NCI-H1436 (cell line): ENCODE measurements at places on chromosomes 6 and 20.
A peak's percentile ranks its signal among the peaks of the same experiment; 100 is the strongest.

DNA sequence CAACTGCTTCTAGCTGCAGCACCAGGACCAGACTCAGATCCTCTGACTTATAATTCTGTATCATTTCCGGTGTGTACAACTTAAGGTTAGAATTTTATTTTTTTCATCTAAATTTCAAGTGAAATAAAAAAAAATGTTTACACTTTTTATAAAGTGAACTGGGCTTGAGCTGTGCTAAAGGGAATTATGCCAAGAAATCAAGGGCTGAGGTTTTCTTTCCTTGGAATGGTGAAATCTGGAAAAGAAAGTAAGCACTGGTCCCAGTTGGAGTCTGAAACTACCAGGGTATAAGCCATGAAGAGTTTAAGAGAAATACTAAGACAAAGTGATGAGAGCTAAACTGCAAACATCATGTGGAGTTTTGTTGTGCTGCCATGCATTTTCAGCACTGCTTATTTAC lies 21.7 kb upstream of the FYN start:
- no peak for DNase-seq

- DNase-seq = no peak
Observed at GRCh38 chr20:52777171-52777570, 195.0 kb upstream of the TSHZ2 start.

DNA sequence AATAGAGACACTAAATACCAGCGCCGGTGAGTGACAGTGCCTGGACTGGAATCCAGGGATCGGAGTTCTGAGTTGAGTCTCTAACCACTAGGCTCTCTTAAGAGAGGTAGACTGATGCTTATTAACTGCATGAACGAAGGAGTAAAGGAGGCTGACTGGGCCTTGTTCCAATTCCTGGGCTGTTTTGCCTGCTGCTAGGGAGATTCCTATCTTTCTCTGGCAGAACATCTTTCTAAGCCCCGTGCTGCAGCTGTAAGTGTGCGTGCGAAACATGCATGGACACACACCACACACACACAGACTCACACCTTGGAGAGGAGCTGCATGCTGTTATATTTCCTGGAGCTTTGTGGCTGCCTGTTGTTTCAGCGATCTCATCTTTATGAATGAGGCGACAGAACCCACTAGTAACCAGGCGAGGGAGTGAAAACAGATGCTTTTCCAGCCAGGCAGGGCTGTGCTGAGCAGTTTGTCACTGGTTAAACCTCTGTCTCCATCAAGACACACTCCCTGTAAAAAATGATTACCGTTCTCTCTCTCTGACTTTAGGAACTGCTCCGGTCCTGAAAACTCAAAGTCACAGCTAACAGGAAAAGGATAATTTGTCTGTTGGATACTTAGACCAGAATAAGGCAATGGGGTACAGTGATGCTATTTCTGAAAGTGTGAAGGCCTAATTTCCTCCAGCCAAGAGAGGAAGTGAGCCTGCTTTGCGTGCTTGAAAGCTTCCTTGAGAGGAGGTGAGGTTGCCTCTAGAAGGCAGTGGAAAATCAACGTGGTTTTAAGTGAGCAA lies 157.4 kb upstream of the ZNF217 start:
- DNase-seq = no peak

- DNase-seq = no peak
Observed at GRCh38 chr20:4726710-4727397, 5.1 kb downstream of the PRND start.

GRCh38 chr6:24145690-24146131 lies 19.7 kb downstream of the NRSN1 start:
- no peak for DNase-seq

- no peak for DNase-seq
Observed at GRCh38 chr6:136315594-136315993, 25.9 kb upstream of the BCLAF1 start.

DNA sequence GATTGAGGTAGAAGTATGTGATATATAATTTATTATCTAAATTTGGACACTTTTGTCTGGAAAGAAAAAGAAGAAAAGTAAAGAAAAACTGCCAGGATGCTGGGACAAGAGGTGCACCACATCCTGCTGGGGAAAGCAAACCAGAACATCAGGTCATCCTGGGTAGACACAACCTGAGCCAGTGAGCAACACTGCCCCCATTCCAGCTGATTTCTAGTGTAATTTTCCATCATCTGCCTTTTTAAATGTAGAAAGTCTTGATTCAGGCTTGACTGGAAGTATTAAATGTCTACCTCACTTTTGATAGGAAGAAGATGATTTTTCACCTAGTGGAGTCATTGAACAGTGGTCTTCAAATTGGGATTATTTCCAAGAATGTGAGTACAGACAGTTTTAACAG lies 1164.5 kb upstream of the CITED2 start:
- DNase-seq = no peak

DNA sequence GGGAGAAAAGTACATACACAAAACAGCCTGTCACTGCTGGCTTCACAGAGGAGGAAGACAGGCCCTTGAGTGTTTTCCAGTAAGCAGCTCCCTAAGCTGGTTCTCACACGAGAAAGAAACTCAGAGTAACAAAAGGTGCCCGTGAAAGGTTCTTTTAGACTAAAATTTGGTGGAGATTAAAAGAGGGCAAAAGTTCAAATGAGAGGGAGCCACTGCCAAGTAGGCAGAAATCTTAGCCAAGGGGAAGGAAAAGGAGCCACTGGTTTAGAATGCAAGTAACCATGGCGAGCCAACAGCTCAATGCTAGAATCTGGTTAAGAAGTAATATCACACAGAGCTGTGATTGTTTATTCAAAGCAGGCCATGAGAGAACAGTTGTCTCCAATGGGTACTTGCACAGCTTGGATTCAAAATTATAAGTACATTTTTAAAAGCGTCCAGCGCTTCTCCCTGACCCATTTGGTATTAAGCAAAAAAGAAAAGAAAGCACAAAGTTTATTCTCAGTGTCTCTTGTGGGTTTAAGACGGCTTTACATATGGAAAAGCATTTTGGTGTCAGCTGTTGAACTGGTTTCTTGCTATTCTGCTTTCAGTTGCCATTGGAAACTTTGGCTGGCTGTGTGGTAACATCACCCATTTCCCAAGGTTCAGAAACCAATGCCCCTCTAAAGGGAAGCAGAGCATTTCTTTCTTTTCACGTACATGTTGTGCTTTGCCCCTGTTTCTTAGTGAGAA lies 648.5 kb downstream of the RNF144B start:
- no peak for DNase-seq

- DNase-seq = no peak
Observed at GRCh38 chr6:39260456-39260855, 31.2 kb upstream of the KCNK5 start.

DNA sequence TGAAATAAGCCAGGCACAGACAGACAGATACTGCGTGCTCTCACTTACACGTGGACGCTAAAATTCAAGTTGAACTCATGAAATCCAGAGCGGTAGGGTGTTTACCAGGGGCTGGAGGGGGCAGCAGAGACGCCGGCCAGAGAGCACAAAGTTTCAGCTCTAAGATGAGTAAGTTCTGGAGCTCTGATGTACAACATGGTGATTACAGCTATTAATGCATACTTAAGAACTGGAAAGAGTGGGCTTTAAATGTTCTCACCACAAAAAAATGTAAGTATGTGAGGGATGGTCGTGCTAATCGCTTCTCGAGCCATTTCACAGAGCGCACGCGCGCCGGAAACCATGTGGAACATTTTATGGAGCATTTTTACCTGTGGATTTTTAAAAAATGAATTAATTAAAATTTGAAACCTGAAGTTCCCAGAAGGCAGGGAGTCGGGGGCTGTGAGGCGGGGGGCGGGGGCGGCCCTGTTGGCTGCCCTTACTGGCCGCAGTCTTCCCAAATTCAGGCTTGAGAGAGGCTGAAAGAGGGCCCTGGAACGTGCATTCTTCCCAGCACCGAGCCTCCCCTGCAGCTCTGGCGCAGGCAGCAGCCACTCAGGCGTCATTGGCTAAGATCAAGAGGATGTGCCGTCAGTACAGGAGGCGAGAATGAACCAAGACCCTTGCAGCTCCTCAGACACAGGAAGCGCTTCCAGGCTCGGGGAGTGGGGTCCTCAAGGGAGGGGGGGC lies 8.5 kb upstream of the SLCO4A1 start:
- DNase-seq = no peak

DNA sequence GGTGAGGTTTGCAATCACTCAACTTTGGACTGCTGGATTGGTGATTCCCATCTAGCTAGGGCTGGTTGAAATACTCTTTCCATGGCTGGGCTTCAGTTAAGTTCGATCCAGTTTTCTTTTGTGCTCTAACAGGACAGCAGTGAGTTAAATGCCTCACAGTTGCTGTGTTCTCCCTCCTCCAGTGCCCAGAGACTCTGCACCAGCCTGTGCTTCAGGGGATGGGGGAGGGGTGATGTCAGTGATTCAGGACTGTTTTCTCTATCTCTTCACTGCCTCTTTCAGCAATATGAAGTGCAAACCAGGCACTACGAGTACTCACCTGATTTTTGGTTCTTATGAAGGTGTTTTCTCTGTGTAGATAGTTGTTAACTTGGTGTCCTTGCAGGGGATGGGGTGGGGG lies 88.2 kb upstream of the FAM83B start:
- no peak for DNase-seq

GRCh38 chr6:12115492-12115891 lies 103.4 kb downstream of the HIVEP1 start:
- no peak for DNase-seq

GRCh38 chr6:15484140-15484539 lies 178.7 kb downstream of the DTNBP1 start:
- DNase-seq = no peak

DNA sequence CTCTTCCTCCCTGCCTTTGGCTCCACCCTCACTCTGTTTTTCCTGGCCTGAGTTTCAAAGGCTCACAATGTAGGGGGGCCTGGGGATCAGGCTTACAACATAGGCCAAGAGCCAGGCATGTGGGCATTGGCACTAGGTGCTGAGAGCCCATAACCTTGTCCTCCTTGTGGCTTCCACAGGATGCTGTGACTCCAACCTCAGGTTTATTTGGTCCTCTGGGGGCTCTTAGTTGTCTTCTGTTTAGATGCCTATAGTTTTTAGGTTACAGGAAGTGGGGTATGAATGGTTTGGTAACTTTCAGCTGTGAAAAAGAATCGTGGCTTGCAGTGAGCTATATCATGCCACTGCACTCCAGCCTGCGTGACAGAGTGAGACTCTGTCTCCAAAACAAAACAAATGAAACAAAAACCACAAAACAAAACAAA lies 25.6 kb downstream of the MMP24 start:
- DNase-seq = no peak

DNA sequence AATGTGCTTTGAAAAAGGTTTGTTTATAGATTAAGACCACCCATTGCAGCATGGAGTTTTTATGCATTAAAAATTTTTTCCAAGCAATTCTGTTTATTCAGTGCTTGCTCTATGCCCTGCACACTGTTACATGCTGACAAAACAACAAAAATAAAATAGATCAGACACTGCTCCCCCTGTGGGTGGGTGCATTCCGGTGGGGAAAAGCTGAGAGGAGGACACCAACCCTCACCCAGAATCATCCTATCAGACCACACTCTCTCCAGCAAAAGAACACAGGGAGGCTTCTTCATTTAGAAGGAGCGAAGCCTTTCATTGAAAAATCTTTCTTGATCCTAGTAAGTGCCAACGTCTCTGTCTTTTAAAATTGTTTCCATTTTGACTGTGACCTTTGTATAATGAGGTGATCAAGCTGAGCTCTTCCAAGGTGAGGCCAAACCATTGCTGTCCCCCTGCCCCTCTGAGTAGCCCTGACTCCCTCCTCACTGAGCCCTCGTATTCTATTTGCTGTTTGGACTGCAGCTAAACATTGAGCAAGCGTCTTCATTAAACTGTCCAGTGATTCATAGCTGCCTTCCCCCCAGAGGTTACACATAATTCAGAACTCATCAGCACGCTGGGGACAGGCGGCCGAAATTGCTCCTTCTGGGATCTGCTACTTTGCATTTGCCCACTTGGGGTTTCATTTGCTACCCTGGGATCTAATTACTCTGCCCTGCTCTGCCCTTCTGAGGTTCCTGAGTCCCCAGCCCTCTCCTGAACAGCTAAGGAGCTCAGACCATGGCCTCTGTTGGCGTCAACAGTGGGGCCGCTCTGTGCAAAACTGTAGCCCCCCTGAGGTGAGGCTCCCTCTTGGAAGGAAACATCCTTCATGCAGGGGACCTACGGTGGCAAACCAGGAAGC lies 102.4 kb downstream of the F13A1 start:
- no peak for DNase-seq

GRCh38 chr6:104281370-104281769 lies 578.3 kb downstream of the HACE1 start:
- DNase-seq = no peak

DNA sequence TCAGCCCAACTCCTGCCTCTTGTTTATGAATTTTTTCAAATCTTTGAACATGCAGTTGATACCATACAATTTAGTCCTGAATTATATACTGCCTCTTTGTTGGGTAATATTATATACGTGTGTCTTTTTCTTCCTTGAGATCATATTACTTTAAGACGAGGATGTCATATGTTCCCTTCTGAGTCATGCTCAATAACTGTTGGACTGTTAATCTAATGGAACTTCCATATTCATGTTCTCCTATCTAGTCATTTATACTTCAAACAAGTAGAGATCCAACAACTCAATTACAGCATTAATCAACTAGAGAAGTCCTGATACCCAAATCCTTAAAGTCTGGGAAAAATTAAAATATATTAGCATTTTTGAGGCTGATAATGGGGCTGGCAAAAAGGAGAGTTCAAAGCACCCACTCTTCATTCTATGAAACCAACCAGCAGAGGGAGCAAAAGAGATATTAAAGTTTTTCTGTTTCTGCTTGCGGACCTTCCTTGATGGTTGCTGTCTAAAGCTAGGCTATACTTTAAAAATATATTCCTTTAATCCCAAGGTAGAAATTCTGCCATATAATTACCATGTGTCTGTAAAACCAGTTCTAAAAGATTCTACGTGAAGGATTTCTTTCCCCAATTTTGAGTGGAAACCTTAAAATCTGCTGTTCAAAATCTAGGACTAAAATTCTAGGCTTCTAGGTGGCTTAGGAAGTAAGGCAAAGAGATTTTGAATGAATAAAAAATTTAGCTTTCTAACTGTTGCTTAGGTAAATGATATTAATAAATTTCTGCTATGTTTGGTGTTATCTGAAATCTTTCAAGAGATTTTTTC lies 498.9 kb downstream of the BCKDHB start:
- peak; percentile 30 for DNase-seq

- DNase-seq = no peak
Observed at GRCh38 chr6:160791459-160791858, 89.4 kb downstream of the PLG start.

GRCh38 chr20:10322073-10323012 lies 103.7 kb downstream of the SNAP25 start:
- peak; percentile 22 for DNase-seq

- DNase-seq = no peak
Observed at GRCh38 chr6:129662980-129663431, 47.0 kb downstream of the ARHGAP18 start.

GRCh38 chr6:144248003-144248402 lies 37.1 kb upstream of the UTRN start:
- DNase-seq = no peak

- peak; percentile 73 for DNase-seq
Observed at GRCh38 chr6:68572525-68572924, 62.6 kb upstream of the ADGRB3 start.

DNA sequence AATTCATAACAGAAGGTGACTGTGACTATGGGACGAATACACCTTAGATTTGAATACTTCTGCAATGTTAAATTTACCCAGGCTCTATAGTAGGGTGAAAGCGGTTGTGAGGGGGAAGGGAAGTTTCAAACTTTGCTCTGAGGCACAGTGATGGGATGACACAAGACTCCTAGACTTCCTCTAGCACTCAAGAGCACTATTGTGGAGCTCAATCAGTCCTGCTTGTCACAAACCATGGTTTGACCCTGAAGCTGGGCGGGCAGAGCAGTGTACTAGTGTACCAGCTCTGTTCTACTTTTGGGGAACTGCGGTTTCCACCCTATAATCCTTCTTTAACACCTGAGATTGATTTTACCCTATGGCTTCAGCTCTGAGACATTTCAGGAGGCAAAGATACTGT lies 17.1 kb downstream of the TRIM27 start:
- no peak for DNase-seq
